Frontal cortex (tissue), 4 donors: ENCODE measurements at places on chromosomes 3 and 15. TPM values are rescaled to one million over a fixed set of nuclear protein-coding genes. Genes with fewer than 3 reads are reported as not detected.

The NR2F2 gene
- total RNA-seq: 4.9 TPM

The PYGO1 gene
- 45.2 TPM for total RNA-seq

The BCHE gene
- 13.9 TPM for total RNA-seq

The GOLGA6L10 gene
- 2.0 TPM for total RNA-seq

The PLCH1 gene
- 19.2 TPM for total RNA-seq

The C3orf20 gene
- not detected for total RNA-seq
